ENCODE measurements at places on chromosomes 5 and 9. TPM values are rescaled to one million over a fixed set of nuclear protein-coding genes. Genes with fewer than 3 reads are reported as not detected.

DNA sequence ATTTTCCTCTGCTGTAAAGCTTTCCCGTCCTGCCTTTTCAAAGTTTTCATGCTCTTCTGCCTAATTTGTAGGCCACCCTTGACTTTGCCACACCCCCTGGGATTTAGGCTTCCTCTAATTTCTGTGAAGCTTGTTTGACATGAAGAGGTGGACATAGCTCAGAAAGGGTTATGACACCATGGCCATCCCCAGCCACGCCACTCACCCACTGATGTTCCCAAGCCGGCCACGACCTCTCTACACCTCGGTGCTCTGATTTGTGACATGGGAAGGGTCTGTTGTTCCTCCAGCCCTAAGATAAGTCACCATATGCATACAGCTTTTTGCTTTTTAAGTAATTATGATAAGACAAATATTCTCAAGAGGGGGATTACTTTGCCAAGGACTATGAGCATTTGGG lies 139.5 kb downstream of the BARX1 start:
- no peak for DNase-seq

- no peak for DNase-seq
Measured at GRCh38 chr9:95012035-95012708, 285.7 kb downstream of the AOPEP start.

- DNase-seq = peak; percentile 89
Measured at GRCh38 chr5:82312373-82312856, 34.3 kb upstream of the RPS23 start.

DNA sequence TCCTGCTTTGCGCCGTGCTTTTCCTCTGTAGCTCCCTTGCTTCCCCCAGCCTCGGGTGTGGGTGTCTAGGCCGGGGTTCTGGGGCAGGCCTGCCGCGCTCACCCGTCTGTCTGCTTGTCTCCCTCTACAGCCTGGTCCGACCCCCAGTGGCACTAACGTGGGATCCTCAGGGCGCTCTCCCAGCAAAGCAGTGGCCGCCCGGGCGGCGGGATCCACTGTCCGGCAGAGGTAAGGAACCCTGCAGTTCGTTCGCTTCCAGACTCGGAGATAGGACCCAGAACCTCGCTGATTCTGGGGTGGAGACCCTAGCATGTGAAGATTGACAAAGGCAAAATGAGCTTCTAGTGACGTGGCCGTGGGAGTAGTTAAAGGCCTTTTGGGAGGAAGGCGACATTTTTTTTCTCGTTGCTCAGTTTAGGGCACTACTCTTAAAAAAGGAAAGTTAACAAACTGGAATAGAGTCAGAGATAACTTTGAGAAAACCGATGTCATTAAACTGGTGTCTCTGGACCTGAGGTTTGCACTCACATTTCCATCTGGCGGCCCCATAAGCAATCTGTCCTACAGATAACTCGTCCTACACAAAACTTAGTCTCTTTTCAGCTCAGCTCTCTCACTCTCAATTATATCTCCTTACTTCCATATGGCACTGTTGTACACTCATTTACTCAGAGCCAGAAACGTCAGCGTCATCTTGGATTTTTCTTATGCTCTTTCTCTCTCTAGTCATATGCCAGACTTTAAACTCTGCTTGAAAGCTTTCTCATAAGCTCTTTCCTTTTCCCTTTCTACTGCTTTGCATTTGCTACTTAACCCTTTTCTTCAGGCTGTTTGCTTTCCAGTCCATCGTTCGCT lies 561 bp downstream of the SEC61B start:
- DNase-seq = no peak

- DNase-seq = no peak
Measured at GRCh38 chr5:11172484-11172883, 411.4 kb upstream of the DAP start.

The ARSI gene
- 0.57 TPM for total RNA-seq

The PCDHGA2 gene
- total RNA-seq = 4.7 TPM

DNA sequence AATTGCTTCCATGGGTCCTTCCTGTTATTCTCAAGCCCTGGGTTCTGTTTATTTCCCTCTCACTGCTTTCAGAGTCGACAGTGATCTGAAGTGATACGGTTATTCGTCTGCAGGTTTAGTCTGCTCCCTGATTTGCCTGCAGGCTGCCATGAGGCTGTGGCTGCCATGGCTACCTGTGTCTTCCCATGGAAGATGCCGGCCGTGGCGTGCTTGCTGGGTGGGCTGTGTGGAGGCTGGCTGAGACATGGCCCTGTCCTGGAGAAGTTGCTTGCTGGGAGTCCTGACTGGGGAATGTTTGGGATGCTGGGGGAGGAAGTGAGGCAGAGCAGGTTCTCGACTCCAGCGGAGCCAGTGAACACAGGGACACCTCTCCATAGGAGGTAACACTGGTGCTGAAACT lies 104.1 kb upstream of the TBC1D2 start:
- no peak for DNase-seq

GRCh38 chr9:4225291-4226028 lies 74.4 kb downstream of the GLIS3 start:
- no peak for DNase-seq

DNA sequence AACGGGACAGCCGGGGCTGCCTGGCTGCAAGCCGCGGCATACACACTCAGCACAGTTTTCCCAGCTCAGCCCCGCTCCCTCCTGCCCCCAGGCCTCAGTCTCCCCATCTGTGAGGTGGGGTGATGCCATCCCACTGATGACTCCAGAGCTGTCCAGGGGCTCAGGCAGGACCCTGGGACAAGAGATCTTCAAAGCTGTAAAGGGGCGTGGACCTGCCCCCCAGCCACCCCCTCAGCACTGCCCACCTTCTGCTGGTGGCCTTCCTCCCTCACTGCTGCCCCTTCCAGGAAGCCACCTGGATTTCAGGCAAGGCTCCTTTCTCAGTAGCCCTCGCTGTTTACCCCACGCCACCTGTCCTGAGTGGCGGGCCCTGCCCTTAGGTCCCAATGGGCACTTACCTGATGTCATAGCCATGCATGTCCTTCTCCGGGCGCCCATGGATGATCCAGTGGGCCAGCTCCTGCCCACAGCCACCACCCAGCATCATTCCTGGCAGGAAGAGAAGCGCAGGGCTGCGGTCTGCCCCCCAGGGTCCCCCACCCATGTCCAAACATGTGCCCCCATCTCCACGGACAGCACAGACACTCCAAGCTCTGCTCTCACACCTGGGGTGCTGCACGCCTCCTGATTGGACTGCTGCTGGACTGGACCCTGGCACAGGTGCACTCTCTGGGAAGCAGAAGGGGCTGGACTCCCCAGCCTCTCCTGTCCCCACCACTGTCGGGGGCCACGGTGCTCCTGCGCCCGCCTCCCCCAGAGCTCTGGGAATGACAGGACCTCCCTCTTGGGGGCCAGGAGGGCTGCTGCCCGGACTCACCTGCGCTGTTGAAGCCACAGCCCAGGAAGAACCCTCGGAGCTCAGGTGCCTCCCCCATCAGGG lies 25.7 kb downstream of the SARDH start:
- DNase-seq = no peak

GRCh38 chr5:172574871-172575223 lies 66.2 kb upstream of the NEURL1B start:
- DNase-seq = peak; percentile 80

DNA sequence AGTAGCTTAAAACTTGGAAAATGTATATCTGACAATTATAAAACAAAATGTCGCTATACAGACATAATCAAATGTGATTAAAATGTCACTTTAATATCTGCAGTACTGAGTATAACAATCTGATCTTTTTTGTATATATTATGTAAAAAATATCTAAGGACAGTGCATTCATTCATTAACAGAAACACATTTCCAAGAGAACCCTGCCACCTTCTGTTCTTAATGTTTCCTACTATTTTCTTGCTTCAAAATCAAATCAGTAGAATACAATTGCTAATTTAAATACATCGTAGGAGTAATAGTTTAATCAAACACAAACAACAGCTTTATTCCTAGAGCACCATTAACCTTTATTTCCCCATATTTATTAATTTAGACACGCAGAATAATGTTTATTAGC lies 142.6 kb upstream of the ST8SIA4 start:
- no peak for DNase-seq

The PAEP gene
- not detected for total RNA-seq

All from kidney (tissue), 22 donors.